ENCODE measurements at places on chromosomes 4 and X. TPM values are rescaled to one million over a fixed set of nuclear protein-coding genes. Genes with fewer than 3 reads are reported as not detected.
A peak's percentile ranks its signal among the peaks of the same experiment; 100 is the strongest.

- no peaks in the 10 kb centered on the region for H3K4me1 ChIP-seq
- no peaks in the 10 kb centered on the region for H3K36me3 ChIP-seq
- DNase-seq = no peak
- no peak overlapping the region for H3K4me3 ChIP-seq
Observed at GRCh38 chrX:69257499-69258127, 92.4 kb upstream of the PJA1 start.

GRCh38 chrX:10922159-10922558, 189.0 kb upstream of the HCCS start:
- H3K36me3 ChIP-seq = no peaks in the 10 kb centered on the region
- H3K27me3 ChIP-seq = no peaks in the 10 kb centered on the region
- DNase-seq = peak; percentile 2
- H3K4me3 ChIP-seq = no peak overlapping the region
- peaks cover 4% of the 10 kb centered on the region for H3K4me1 ChIP-seq
- H3K27ac ChIP-seq = no peak overlapping the region

GRCh38 chr4:93475730-93476129, 352.8 kb upstream of the ATOH1 start:
- no peak overlapping the region for H3K27ac ChIP-seq
- H3K4me3 ChIP-seq = no peak overlapping the region
- DNase-seq = no peak
- no peaks in the 10 kb centered on the region for H3K27me3 ChIP-seq
- no peaks in the 10 kb centered on the region for H3K36me3 ChIP-seq
- no peaks in the 10 kb centered on the region for H3K4me1 ChIP-seq

The HTR2C gene
- 0.33 TPM for total RNA-seq

DNA sequence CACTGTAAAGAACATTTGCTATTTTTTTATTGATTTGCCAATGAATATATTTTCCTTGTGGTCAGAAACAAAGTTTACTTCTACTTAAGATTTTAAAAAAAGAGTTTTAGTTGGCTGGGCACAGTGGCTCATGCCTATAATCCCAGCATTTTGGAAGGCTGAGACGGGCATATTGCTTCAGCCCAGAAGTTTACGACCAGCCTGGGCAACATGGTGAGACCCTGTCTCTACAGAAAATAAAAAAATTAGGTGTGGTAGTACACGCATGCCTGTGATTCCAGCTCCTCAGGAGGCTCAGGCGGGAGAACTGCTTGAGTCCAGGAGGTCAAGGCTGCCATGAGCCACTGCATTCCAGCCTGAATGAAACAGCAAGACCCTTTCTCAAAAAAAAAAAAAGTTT, 36.8 kb downstream of the LRP2BP start:
- no peaks in the 10 kb centered on the region for H3K36me3 ChIP-seq
- peaks cover 18% of the 10 kb centered on the region for H3K4me1 ChIP-seq
- no peaks in the 10 kb centered on the region for H3K27me3 ChIP-seq
- peak overlapping the region; percentile 53 for H3K27ac ChIP-seq
- peak; percentile 37 for DNase-seq

DNA sequence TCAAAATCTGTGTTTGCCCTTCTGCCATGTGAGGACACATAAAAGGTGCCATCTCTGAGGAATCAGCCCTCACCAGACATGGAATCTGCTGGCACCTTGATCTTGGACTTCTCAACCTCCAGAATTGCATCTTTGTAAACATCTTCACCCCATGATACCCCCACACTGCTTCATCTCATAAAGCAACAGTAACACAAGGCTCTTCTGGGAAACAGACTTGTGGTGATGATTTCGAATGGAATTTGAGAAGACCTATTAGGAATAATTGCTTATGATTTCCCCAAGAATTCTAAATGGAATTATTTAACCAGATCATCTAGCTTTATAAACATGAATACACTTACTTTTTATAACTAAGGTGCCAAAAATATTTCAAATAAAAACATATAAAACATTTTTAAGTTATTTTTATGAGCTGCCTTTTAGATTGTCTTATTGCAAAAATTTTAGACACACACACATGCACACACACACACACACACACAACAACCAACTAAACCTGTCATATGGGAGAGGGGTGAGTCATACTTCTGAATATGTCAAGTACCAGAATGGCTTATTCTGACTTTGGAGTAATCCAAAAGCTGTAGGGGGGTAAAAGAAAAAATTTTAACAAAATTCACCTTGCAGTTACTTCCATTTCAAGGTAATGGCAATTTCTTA, 82.0 kb downstream of the USP46 start:
- no peaks in the 10 kb centered on the region for H3K4me1 ChIP-seq
- no peaks in the 10 kb centered on the region for H3K27me3 ChIP-seq
- H3K4me3 ChIP-seq = no peak overlapping the region
- H3K27ac ChIP-seq = no peak overlapping the region

The TMEM150C gene
- total RNA-seq = 0.98 TPM
